Smooth muscle cell of the pulmonary artery (primary cell): ENCODE measurements at places on chromosomes 2 and 18. TPM values are rescaled to one million over a fixed set of nuclear protein-coding genes. Genes with fewer than 3 reads are reported as not detected.

The CCT4 gene
- total RNA-seq = 126 and 143 TPM in 2 replicates

The NYAP2 gene
- total RNA-seq = not detected in 2 replicates

The RASGRP3 gene
- 2.1 and 3.0 TPM in 2 replicates for total RNA-seq

The RRM2 gene
- 5.6 and 9.8 TPM in 2 replicates for total RNA-seq
